Activated T-cell treated with anti-CD3 and anti-CD28 coated beads, Interleukin-2, amount 50 U/mL, for 48 hours (primary cell): ENCODE measurements at places on chromosomes 1 and 21.
A peak's percentile ranks its signal among the peaks of the same experiment; 100 is the strongest.

DNA sequence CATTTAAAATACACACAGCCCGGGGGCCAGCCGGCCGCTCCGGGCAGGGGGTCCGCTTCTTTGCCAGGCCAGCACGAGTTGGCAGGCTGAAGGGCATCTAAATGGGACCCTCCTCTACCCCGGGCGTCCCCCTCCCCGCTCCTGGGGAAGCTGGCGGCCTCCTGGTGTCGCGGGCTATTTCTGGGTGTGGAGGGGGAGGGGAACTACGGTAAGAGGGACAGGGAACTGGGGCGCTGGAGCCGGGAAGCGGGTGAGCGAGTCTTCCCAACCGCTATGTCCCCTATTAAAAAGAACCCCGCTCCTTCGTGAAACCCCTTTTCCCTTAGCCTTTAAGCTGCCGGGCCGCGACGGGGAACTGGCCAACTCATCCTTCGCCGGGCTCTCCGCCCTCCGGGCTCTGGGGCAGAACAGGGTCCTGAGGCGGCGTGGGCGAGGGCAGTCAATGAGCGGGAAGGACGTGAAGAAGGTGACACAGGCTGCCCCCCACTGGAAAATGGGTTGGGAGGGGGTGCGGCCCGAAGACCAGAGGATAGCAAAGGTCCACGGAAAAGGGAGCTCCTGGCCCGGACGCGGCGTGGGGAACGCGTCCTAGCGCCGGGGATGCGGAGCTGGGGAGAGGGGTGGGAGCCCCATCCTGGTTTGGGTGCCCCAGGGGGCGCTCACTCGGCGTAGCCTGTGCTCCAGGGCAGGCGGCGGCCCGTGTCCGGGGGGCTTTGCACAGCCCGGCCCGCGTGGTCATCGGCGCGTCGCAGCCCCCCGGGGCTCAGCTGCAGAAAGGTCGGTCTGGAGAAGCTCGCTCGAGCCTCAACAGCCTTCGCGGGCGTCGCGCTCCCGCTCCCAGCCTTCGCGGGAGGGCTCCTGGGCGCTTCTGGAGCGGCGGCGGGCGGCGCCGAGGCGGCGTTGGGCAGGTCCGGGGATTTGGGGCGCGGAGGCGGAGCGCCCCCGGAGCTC lies 544 bp downstream of the PPM1J start:
- peak; percentile 51 for DNase-seq

DNA sequence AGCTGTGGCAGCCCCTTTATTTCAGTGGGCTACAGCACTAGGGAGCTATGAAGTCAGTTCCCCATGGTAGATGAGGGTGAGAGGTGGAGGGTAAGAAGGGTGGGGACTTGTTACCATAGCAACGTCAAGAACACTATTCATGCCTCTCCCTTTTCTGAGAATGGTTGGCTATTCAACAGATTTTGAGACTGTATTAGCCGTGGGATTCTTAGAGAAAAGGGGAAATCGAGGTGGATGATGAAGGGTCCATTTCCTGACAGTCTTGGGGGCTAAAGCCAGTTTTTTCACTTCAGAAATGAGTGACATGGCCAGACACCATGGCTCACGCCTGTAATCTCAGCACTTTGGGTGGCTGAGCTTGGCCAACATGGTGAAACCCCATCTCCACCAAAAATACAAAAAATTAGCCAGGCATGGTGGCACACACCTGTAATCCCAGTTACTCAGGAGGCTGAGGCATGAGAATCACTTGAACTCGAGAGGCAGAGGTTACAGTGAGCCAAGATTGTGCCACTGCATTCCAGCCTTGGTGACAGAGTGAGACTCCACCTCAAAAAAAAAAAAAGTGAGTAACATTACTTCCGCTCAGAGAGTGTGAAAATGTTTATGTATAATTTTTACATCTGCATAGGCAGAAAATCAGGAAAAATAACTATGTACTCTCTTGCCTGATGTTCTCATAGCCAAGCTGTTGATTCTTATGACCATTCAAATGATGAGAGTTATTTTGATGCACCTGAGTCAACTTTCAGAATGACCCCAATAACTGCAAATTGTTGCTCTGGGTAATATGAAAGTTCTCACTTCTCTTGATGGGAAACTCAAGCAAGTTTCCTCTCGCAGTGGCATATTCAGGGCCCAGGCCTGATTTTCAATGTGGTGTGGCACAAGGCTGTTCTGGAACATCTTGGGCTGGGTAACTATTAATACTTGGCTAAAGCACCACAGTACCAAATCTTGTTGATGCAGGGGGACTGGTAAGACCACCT lies 23.2 kb upstream of the RGSL1 start:
- DNase-seq = no peak

GRCh38 chr1:171743081-171743870 lies 1.4 kb upstream of the VAMP4 start:
- no peak for DNase-seq

DNA sequence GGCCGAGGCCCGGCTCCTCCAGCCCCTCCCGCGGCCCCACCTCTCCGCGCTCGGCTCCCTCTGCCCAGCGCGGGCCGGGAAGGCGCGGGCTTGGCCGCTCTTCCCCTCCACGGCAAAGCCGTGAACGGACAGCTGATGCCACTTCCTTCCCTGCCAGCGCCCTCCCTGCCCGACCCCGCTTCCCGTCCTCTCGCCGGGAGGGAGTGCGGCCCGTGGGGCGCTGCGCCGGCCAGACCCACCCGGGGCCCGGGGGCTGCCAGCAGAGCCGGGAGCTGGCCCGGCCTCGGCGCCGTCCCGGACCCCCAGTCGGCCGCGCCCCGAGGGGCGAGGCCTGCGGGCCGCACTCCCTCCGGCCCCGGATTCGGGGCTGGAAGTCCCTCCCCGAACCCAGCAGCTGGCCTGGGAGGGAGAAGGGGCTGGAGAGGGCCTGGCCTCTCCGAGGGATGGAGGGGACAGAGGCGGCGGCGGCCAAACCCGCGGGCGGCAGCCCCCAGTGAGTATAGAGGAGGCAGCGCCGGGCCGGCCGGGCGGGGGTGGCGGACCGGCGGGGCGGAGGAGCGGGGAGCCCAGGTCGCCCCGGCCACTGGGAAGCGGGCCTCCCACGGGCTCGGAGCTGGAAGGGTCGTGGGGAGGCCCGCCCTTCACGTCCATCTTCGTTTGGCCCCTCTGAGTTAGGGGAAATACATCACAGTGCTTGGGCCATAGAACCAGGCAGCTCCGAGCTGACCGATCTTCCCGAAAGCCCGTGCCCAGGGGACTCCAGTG lies at the start of gene KIAA1614:
Gene KIAA1614, plus strand, starts transcription at position 97 of the 765 bp plus-strand sequence. Its CDS starts 347 bp downstream, at position 444.
- no peak for DNase-seq

DNA sequence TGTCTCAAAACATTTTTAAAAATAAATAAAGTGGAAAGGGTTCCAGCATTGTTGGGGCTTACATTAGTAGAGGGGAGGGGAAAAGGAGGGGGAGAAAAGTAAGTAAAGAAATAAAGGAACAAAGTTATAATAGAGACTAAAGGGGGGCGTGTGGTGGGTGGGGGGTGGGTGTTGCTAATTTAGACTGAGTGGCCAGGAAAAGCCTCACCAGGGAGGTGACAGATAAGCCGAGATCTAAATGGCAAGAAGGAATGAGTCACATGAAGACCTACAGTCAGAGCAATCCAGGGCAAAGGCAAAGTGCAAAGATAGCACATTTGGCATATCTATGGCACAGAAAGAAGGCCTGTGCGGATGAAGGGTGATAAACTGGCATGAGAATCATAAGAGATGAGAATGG lies 7.5 kb downstream of the MPL start:
- DNase-seq = no peak

GRCh38 chr1:245575710-245576109 lies 420.9 kb downstream of the KIF26B start:
- no peak for DNase-seq

DNA sequence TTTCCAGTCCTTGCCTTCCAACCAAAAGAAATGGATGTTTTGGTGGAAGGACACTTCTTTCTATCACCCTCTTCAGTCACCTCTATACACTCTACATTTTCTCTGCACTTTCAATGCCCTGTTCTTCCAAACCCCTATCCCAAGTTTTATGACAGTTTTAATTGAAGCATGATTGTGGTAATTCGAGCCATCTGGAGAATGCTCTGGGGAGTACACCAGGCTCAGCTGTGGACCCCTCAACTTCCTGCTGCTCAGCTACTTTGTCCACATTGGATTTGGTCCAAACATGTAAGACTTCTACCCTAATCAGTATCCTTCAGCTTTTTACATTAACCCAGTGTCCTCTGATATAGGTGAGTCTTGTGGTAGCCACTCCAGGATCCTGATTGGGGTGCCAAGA lies 129.6 kb downstream of the SYT2 start:
- DNase-seq = no peak

GRCh38 chr1:228306275-228307217 lies 98.7 kb downstream of the OBSCN start:
- DNase-seq = no peak

DNA sequence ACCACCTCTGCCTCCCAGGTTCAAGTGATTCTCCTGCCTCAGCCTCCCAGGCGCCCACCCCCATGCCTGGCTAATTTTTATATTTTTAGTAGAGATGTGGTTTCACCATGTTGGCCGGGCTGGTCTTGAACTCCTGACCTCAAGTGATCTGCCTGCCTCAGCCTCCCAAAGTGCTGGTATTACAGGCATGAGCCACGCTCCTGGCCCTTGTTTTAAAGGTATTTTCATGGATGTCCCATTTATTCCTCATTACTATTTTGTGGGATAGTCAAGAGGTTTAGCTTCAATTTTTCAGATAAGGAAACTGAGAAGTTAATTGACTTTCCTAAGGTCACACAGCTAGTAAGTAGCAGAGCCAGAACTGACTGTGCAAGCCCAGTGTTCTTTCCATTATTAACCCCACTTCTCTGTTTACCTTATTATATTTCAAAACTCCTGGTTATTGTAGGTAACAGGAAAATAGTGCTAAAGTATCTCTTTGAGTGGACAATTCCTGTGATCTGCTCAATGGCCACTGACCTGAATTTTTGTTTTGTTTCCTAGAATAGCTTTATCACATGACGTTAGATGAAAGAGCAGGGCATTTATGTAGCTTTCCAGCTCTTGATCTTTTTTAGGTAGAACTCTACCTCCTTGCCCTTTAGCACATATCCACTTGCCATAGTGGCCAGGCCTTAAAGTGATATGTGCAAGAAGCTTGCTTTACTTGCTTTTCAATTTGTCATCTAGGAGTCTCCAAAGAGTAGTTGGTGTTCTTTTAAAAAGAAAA lies 13.6 kb downstream of the ZYG11B start:
- DNase-seq = no peak

- no peak for DNase-seq
Observed at GRCh38 chr1:227469708-227470107, 93.6 kb upstream of the ZNF678 start.

- DNase-seq = no peak
Observed at GRCh38 chr1:192861860-192862259, 53.0 kb downstream of the RGS2 start.

- DNase-seq = no peak
Observed at GRCh38 chr1:2988256-2988655, 33.0 kb upstream of the ACTRT2 start.

DNA sequence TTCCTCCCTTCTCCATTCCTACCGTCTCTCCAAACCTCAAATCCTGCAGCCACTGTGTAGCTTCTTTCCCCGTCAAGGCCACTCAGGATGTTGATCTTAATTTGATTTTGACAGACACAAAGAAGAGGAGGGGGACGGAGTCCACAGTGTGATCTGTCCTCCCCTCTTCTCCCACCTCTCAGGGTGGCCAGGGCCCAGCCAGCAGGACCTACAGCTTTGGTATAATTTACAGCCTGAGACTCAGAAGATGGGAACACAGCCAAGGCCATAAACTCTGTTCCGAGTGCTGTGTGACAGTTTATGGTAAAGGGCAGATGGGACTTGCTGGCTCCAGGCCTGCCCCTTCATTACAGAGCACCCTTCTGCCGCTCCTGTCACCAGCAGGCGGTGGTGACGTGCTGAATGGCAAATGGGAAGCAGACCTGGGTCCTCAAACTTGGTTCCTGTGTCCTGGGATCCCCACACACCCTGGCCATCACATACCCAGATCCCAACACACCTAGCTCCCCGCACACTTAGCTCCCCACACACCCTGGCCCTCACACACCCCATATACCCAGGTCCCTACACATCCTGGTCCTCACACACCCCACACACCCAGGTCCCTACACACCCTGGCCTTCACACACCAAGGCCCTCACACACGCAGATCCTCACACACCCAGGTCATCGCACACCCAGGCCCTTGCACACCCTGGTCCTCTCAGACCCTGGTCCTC lies 71.6 kb downstream of the CD2 start:
- no peak for DNase-seq

- DNase-seq = no peak
Observed at GRCh38 chr1:3688356-3689137, 36.2 kb downstream of the TP73 start.

DNA sequence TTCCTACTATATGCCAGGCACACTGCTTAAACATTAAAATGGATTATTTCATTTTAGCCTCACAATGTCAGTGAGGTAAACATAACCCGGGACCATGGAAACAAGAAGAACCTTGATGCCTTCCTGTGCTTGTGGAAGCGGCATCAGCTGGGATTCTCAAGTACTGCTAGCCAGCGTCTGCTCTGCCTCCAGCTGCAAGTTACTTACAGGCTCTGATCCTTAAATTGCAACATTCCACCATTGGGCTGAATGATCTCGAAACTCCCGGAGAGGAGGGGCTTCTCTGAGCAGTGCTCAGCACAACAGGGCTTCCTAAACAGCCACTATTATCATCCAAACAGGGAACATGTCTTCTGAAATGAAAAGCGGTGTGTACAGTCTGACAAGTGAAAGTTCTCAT lies 6.7 kb upstream of the MAN1C1 start:
- no peak for DNase-seq

DNA sequence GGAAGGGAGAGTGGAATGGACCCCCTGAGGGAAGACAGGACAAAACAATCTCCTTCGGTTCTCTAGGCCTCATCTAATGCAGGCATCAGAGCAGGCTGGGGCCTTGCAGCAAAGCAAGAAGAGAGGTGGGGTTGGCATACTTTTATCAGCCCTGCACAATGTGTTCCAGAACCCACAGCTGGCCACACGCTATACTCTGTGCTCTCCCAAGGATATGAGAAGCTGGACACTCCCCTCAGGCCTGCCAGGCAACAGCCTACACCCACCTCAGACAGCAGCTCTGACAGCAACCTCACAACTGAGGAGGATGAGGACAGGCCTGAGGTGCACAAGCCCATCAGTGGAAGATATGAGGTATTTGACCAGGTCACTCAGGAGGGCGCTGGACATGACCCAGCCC lies 27.3 kb downstream of the LY9 start:
- no peak for DNase-seq

GRCh38 chr1:198711837-198712236 lies 73.0 kb downstream of the PTPRC start:
- DNase-seq = no peak

- no peak for DNase-seq
Observed at GRCh38 chr1:223664106-223664505, 1.4 kb downstream of the CAPN8 start.

- DNase-seq = no peak
Observed at GRCh38 chr1:67489643-67490042, 59.4 kb upstream of the SERBP1 start.
